T-helper 2 cell treated with Interferon-gamma antibody and Interleukin-4, amounts not matched to agents 100 ng/mL and 5 ng/mL, for 36 hours (primary cell): ENCODE measurements at places on chromosomes 4 and X. TPM values are rescaled to one million over a fixed set of nuclear protein-coding genes. Genes with fewer than 3 reads are reported as not detected.

PASD1 gene
- not detected in 2 replicates for total RNA-seq

CNKSR2 gene
- total RNA-seq, result 10.7 TPM in 2 replicates

TMEM165 gene
- 81.9 and 84.4 TPM in 2 replicates for total RNA-seq

ZFP92 gene
- 1.3 and 1.5 TPM in 2 replicates for total RNA-seq

CCDC110 gene
- total RNA-seq, result not detected in 2 replicates

ADH1A gene
- not detected in 2 replicates for total RNA-seq
